Activated CD8-positive, alpha-beta memory T cell treated with anti-CD3 and anti-CD28 coated beads for 1 hour (primary cell): ENCODE measurements at places on chromosomes 5 and 9.

- DNase-seq = no peak
These were observed 88.6 kb upstream of the AGXT2 start for GRCh38 chr5:35136386-35136785.

DNA sequence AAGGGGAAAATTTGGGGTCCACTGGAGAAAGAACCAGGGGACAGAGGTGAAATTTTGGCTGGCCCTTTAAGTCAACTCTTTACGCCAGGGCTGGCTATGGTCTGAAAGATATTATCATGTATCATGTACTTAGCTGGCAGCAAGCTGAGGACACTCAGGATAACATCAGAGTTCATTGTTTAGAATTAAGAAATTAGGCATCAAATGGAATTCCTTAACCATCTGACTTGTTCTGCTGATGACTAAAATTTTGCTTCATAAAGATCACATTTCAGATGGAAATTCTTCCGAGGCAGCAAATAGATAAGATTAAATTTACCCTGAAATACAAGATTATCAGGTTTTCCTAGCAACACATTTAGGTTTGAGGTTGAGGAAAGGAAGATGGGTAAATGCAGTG is 269.4 kb upstream of the KLF9 start:
- DNase-seq = no peak

- no peak for DNase-seq
These were observed 8.1 kb downstream of the HNRNPAB start for GRCh38 chr5:178212241-178213002.

DNA sequence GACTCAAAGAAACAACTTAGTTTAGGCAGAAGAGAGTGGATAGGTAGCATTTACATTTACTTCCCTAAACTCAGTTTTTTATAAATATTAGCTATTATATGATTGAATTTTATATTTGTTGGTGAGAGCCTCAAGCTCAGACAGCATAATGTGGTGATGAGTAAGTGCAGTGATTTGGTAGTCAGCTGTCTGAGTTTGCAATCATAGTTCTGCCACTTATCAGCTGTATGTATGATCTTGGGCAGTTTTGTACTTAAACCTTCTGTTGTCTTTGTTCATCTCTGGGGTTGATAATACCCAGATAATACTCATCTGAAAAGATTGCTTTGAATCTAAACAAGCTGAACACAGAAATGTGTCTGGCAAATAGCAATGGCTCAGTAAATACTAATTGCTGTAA is 108.8 kb downstream of the ANXA1 start:
- no peak for DNase-seq

- DNase-seq = no peak
These were observed 37.8 kb downstream of the MRRF start for GRCh38 chr9:122302237-122303093.

DNA sequence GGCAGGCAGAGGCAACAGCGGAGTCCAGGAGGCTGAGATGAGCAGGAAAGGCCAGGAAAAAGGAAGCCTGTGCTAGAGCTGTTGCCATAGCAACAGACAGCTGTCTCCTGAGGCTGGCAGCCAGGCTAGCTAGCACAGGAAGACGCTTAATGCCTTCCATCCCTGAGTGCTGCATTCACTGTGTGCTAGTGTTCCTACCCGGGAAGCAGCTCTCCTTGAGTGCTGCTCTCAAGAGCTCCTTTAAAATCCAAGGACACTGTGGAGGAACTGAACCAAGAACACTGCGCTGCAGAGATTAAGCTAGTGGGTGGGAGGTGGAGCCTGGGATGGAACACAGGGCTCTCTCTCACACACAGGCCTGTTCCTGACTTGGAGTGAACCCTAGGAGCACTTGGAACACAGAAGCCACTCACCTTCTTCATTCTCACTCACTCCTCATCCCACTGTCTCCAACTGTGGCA is 53.5 kb upstream of the IL7R start:
- DNase-seq = no peak

- no peak for DNase-seq
These were observed 591.7 kb downstream of the CSNK1G3 start for GRCh38 chr5:124103671-124104070.

- DNase-seq = no peak
These were observed 296.6 kb upstream of the RASA1 start for GRCh38 chr5:86971034-86971571.

GRCh38 chr9:27350382-27350976 is 53.5 kb upstream of the EQTN start:
- DNase-seq = no peak

- DNase-seq = no peak
These were observed 264.6 kb downstream of the SEC61B start for GRCh38 chr9:99486684-99487083.

DNA sequence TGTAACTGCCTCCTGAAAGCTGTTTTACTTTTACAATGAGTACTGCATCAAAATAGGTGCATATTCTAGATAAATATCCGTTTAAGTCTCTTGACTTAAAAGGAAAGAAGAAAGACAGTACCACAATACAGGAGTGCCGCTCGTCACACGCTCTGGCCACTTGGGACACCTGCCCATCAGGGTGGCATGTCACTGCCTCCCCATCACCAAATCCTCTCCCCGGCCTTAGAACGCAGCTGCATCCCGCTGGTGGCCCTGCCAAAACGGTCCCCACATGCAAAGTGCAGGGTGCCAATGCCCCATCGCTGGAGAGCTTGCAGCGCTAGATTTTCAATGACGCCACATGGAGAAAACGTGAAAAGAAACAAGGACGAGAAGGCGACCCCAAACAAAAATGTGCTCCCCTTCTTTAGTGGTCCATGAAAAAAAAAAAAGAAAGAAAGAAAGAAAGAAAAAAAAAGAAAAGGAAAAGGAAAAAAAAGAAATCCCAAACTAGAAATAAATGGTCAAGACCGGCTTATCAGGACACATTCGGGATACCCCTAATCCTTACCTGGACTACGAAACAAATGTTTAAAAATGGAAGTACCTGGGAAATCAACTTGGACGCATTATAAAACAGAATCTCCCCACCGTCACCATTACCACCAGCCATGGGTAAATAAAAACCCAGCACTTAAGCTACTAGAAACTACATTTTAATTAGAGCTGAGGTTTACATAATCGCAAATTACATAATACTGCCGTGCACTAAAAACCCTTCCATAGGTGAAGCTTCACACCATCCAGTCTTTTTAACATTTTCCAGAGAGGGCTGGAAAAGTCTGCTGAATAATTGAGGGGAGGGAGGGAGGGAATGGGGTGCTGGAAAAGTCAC is 1.0 kb downstream of the ANKH start:
- DNase-seq = no peak
